Stimulated activated CD8-positive, alpha-beta memory T cell treated with anti-CD3 and anti-CD28 coated beads, Interleukin-12 subunit alpha, Interleukin-12 subunit beta, amount 100 ng/mL, for 4 hours (primary cell): ENCODE measurements at places on chromosomes 1 and 21.

DNA sequence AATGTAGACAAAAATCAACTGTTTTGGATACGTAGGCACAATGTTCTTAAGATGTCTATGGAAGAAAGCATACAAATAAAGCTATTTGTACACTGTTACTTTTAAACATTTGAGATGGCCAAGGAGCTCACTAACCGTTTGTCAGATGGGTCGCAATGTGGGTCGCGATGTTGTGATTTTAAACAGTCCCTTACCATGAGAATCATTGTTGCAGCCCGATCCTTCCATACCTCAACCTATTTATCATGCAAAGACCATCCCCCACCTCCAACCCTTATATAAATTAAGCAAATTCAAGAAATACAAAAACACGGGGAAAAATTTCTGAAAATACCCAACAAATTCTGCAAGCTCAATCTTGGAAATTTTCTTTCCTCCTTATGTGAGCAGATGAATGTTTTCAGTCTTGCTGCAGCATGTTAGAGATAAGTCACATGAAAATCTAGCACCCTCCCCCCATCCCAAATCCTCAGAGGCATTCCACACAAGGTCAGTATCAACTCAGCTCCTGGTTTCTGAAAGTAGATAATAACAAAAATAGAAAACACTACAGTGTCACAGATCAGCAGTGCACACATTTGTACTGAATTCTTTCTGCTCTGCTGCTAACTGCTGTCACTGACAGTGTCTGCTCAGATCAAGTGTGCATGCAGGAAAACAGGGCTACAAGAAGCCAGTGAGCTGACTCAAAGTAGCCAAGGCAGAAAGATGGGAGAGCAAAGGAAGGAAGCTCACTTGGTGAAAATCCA lies 92.9 kb upstream of the TTC39A start:
- no peak for DNase-seq

GRCh38 chr1:111621050-111621449 lies 1.5 kb downstream of the RAP1A start:
- DNase-seq: no peak

- DNase-seq: no peak
Observed at GRCh38 chr21:39373634-39374033, 24.7 kb upstream of the HMGN1 start.

GRCh38 chr1:193210996-193211395 lies 24.6 kb upstream of the B3GALT2 start:
- DNase-seq: no peak

DNA sequence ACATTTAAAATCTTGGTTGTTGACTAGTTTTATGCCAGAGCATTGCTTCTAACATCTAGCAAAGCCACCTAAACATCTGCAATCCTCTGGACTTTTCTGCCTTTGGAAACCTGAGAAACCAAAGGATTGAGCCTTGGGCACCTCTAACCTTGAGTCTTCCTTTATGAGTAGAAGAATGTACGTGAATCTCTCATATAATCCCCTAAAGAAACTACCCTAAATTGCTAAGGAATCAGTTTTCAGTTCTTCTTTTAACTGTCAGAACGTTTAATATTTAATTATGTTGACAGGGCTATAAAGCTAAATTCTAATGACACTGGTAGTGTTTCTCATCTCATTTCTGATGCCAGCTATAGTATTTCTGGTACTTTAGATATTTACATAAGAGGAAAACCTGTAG lies 997.3 kb downstream of the AMY1C start:
- DNase-seq: no peak

DNA sequence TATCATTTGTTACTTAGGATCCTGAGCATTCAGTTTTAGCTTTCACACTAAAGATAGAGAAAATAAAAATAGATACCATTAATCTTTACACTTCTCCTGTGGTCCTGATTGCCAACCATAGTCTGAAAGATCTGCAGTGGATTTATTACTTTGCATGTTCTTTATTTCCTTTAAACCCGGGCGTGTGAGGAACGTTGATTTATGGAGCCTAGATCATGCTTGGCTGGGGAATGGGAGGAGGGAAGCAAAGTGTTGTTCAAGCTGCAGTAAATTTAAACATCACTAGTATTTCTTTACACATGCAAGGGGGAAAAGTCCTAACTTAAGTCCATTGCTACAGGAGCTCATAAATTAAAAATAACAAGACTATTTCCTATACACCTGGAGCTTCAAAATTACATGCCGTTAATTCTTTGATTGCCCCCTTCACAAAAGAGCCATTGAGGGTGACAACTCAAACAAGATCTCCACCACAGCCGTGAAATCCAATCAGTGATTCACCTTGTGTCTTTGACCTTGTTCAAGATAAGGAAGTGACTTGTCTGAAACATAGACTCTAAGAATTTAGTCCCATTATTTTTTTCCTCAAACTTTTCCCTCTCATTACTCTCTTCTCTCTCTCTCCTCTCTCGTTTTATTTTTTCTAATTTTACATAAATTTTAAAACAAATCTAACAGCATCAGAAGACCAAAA lies 282.7 kb downstream of the KIF26B start:
- no peak for DNase-seq

GRCh38 chr1:206895837-206896242 lies 1.4 kb upstream of the IL24 start:
- no peak for DNase-seq

DNA sequence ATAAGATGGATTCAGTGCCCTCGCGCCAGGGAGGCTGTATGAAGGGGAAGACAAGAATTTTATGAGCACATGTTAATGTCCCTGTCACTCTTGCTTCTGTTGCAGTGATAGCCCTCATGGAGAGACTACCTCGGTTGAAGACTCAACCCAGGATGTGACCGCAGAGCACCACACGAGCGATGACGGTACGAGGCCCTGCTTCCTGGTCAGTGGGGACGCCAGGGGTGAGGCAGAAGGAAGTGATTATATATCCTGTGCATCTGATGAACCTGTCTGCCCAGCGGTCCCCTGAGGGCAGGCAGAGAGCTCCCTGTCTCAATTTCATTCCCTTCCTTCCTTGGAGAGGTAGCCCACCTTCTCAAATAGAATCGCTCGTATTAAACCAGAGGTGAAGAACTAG lies 20.0 kb upstream of the IKBKE start:
- no peak for DNase-seq

- no peak for DNase-seq
Observed at GRCh38 chr1:230898144-230898543, 29.8 kb upstream of the C1orf198 start.

GRCh38 chr1:233315718-233316301 lies 11.7 kb upstream of the MAP3K21 start:
- no peak for DNase-seq
